ENCODE measurements at places on chromosomes 5 and 9.

GRCh38 chr5:150703762-150704161 lies 2.9 kb upstream of the RBM22 start:
- DNase-seq = no peak

GRCh38 chr9:36897478-36897877 lies 136.6 kb downstream of the PAX5 start:
- no peak for DNase-seq

DNA sequence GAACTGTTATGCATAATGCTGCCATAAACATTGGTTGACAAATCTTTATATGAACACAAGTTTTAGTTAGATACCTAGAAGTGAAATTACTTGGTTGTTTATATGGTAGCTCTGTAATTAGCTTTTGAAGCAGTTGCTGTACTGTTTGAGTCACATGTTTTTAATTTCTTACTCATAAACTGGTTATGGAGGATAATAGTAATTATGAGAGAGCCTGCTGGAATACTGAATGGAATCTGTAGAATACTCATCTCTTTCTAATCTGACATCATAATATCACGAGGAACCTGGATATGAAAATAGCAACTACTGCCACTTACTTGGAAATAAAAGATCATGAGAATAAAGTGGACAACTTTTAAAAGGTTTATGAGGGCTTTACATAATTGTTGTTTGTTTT lies 509.2 kb downstream of the CETN3 start:
- no peak for DNase-seq

DNA sequence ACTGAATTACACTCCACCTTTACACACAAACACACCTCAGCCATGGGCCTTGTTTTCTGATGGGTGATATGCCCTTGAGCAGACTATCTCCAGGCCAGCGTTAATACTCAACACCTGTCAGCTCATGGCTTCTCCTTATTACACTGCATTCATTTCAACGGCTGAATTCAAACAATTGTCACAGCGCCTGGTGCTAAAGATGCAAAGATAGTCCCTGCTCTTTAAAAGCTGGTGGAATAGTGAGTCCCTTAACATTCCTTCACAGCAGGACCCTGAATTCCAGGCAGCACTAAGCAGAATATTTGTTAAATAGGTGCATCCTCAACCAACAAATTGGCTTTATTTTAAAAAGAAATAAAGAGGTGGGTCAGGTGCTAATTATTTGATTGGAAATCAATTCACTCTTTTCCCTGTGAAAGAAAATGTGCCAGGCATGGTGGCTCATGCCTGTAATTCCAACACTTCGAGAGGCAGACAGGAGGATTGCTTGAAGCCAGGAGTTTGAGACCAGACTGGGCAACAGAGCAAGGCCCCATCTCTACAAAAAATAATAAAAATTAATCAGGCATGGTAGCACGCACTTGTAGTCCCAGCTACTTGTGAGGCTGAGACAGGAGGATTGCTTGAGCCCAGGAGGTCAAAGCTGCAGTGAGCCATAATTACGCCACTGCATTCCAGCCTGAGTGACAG lies 155.7 kb upstream of the EFNA5 start:
- DNase-seq = no peak

DNA sequence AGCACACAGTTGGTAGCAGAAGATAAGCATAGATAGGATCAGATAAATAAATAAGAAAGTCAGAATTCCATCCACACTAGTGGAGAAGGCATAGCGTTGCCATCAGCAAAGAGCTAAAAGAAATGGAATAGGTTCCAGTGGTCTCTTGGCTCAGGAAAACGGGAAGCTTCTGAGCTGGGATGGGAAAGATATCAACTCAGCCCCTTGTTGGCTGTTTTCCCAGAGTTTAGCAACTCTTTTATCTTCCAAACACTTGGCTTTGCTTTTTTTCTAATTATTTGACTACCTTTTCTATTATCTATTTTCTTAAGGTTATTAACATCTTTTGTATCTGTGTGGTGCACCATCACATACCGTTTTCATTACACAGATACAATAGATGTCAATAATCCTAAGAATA lies 445.7 kb upstream of the TRPC7 start:
- DNase-seq = no peak

GRCh38 chr5:129747572-129748407 lies at the start of gene MINAR2:
MINAR2 (plus strand) TSS chr5:129748094; CDS start chr5:129748191, 97 bp downstream.
- no peak for DNase-seq

- peak; percentile 69 for DNase-seq
Observed at GRCh38 chr9:131277910-131278701, 1.8 kb upstream of the FAM78A start.
